ELR (cell line): ENCODE measurements at places on chromosomes 6 and 20.
A peak's percentile ranks its signal among the peaks of the same experiment; 100 is the strongest.

GRCh38 chr6:71190809-71191208 is 97.8 kb upstream of the OGFRL1 start:
- peak; percentile 76 for DNase-seq

DNA sequence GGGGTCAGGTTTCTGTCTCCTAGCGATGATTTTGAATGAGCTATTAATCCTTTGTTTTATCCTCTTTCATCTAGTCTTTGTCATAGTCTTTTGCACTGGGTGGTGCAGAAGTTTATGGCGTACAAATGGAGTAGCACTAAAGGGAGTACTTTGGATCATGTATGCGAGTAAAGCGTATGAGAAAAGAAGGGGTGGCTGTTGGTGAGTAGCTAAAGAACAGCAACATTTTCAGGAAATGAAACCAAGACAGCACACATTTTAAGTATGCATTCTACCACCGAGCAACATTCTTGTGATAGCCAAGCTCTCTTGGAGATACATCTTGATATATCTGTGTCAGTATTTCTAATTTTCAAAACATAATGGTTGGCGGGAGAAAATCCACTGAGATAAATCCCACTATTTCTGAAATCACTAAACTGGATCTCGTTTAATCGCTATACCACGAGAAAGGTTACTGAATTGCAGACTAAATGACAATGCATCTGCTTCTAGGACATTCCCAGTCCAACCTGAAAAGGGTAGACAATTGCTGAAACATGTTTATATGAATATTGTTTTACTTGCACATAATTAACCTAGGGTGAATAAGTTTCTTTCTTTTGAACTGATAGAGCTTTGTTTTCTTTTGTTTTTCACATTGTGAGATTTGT is 196.1 kb downstream of the TRIM27 start:
- no peak for DNase-seq

DNA sequence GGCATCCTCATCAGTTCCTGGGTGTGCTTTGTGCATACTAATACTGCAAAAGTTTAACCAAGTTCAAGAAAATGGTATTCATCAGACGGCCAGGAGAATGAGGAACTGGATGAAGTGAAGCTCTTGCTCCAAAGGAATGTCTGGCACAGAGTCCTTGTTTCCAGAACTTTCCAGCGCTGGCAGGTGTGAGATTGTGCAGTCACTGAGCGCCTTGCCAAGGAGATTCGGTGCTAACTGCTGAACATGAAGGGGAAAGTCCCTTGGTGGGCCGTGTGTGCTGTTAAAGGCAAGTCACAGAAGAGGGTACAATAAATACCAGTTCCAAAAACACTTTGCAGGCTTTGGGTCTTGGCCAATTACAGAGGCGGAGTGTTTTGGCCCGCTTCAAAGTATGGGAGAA is 262.3 kb upstream of the SOX4 start:
- no peak for DNase-seq

DNA sequence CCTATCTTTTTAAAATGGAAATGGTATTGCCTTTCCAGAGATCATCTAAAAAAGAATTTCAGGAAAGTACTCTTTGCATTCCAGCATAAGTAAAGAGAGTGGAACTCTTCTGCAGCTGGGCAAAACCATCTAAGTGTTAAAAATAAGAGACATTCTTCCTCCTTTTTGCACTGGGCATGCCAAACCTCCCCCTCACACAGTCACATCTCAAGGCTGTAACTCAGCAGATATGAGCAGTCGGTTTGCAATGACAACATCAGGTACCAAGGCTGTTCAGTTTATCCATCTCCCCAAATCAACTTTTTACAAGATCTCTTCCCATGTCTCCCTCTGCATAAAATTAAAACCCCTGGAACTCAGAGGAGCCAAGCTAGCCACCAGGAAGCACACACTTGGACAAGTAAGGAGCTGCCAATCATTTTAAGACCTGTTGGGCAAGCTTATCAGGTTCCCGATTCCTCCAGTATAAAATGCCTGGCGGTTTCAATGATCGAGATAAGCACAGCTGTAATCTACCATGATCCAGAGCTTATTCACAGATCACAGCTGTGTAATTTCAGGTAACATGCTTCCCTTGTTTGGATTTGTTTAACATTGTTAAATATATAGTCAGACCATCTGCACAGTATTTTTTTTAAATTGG is 23.2 kb downstream of the ID4 start:
- DNase-seq = no peak

GRCh38 chr6:28978959-28979561 is 26.1 kb downstream of the ZNF311 start:
- no peak for DNase-seq

GRCh38 chr6:5059036-5059896 is 25.9 kb upstream of the PPP1R3G start:
- DNase-seq = no peak

DNA sequence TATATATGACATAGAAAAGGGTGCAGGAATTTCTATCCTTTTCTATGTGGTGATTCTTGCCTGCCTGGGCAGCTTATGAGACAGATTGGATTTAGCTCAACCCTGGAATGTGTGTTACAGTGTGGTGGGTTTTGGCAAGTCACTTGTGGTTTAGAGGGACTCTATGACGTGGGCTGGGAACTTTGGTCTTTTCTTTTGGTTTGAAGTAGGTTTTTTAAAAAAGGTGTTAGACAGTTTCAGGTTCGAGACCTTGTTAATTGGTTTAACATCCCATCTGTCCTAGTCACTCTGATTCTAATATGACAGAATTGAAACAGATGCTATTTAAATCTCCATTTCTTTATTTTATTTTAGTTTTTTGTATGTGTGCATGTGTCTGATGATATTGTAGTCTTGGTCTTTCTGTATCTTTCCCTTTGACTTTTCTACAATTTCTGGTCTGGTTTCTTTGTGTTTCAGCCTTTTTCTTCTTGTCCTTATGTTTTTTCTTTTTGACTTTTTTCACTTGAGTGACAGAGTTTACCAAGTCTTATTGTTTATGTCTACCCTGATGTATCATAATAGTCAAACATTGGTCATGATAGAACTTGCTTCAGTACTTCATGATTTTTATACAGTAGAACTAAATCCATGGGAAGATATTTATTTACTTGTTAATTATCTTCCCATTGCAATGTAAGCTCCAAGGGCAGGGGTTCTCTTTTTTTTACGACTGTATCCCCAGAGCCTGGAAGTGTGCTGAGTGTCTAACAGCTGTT is 174.3 kb downstream of the CDKAL1 start:
- DNase-seq = no peak

DNA sequence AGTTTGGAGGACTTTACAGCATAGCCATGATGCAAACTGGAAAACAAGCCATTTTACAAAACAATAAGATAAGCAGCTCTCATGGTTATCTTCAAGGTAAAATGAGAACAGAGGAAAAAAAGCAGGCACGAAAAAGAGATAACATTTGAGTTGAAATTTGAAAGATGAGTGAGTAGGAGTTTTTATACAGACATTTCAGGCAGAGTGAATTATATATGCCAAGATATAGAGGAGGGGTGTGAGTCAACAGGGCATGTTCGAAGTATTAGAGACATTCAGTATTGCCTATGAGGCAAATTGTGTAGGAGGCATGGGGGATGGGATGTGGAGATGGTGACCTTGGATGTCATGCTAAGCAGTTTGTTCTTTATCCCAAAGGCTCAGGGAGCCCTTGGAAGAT is 240.5 kb upstream of the MAN1A1 start:
- DNase-seq = no peak

DNA sequence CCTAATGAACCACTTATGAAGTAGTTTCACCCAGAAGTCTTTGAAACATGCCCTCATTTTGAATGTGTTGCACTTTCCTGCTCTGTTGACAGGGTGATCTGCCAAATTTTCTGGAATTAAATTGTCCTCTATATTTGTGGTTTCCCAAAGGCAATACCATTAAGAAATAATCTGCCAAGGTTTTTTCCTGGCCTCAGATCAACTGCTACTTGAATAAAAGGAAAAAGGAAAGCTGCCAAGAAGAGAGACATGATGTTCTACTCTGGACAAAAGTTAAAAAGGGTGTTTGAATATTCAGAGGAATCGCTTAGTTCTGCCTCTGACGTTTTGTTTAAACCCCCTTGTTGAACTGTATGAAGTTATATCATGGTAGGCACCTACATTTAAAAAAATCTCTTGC is 37.4 kb upstream of the ARMH2 start:
- no peak for DNase-seq

GRCh38 chr20:25198663-25199383 is 3.3 kb downstream of the ENTPD6 start:
- DNase-seq = no peak

GRCh38 chr6:106637717-106638341 is 8.5 kb downstream of the QRSL1 start:
- DNase-seq = no peak

DNA sequence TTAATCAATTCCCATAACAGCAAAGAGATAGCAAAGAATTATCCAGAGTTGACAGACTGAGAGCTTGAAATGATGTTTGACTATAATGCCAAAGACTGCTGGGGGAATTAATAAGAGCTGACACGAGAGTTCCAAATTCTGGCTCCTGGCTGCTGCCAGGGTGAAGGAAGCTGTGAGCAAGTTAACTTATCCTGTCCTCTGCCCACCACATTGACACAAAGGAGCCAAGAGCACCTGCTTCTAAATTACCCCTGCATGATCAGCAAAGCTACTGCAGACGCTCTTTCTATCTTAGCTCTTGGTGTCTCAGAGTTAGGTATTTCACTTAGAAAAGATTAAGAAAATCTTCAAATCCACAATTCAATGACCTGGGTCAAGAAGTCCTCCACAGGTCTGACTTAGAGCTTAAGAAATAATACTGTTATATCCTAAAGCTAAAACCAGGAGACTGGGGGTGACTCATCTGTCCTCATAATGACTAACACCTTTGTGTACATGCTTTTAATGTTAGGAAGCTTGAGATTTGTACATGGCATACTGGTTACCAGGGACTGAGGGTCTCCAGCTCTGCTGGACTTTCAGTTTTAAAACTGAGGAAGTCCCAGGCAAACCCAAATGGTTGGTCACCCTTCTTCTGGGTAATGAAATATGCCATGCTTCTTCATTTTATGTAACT is 13.2 kb upstream of the FRK start:
- peak; percentile 96 for DNase-seq

GRCh38 chr6:140388192-140388802 is 1013.8 kb upstream of the CITED2 start:
- DNase-seq = no peak

DNA sequence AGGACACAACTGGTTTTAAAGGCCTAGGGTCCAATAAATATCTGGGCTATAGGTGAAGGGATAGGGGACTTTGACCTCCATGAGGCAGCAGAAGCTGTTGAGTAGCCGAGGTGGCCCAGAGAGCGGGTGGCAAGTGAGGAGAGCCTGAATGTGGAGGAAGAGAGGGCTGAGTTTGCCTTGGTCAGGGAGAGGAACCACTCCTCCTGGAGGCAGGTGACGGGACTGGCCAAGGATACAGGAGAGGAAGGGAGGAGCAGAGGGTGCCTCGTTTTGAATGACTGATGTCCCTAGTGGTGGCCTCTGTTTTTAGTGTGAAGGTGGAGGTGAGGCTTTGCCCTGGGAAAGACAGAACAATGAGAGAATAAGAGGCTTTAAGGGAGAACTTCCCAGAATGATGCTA is 19.1 kb upstream of the AAR2 start:
- DNase-seq = peak; percentile 43

DNA sequence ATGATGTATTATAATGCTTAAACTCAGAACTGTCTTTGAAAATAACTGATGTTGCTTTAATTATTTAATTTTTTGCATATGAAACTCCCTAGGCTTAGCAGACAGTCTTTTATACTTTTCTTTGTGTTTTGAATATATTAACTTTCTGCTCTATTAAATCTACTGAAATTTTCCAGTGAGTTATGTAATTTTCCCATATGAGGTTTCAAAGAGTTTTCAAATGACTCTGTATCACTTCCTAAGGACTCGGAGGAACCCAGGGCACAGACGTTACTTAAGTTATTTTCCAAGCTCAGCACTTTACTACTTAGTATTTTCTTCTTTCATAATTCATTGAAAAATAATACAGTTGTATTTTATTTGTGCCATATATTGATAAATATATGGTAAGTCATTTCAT is 122.6 kb downstream of the HS3ST5 start:
- no peak for DNase-seq

- no peak for DNase-seq
These were observed 211.1 kb downstream of the GMDS start for GRCh38 chr6:2034256-2034655.

DNA sequence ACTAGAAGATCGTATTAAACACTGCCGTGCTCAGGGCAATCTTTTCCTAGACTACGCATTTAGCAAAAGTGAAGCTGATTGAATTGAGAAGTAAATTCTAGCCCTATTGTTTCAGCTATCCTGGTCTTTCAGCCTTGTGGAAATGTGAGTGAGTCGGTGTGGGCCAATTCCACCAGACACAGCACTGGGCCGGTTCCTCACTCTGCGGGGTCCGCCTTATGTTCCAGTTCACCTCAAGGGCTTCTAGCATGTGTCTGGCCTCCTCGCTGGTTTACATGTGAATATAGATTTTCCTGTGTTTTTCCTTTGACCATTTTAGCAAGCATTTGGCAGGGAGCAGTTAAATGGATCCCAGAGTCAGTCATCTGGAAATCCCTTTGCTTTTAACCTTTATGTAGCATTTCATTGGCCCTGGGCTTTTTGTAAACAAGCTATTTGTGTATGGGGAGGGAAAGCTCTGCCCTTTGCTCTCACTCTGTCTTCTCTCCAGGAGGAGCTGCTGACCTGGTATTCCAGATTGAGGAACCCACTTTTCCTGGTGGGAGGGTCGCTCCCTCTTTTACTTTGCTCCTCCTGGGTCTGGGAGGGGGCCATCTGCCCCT is 12.4 kb upstream of the GTSF1L start:
- no peak for DNase-seq

GRCh38 chr6:56734335-56734734 is 91.6 kb upstream of the DST start:
- DNase-seq = no peak

GRCh38 chr6:87745966-87746721 is 44.1 kb upstream of the AKIRIN2 start:
- DNase-seq = no peak

GRCh38 chr20:58228103-58228483 is 360 bp downstream of the ANKRD60 start:
- DNase-seq = no peak

DNA sequence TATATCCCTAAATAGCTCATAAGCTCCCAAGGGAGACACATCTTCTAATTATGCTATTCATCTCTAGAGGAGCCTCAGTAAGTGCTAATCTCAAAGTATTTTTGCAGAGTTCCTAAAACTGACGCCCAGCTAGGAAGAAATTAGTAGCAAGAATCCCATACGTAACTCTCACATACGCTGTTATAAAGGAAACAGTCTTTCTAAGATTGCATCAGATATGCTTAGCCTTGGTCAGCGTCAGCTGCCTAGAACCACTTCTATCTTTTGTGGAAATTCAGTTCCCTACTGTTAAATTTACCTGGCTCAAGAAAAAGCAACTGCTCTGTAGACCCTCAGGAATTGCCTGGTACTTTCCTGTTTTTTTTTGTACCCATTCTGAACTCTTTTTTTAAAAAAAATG is 13.6 kb downstream of the RIPOR2 start:
- DNase-seq = no peak

GRCh38 chr20:20265210-20265609 is 102.7 kb upstream of the INSM1 start:
- no peak for DNase-seq

GRCh38 chr6:10968776-10969175 is 75.3 kb downstream of the ELOVL2 start:
- peak; percentile 56 for DNase-seq

- DNase-seq = peak; percentile 9
These were observed 141.1 kb upstream of the EEF1E1 start for GRCh38 chr6:8243475-8243874.
